ENCODE measurements at places on chromosomes 4 and X. TPM values are rescaled to one million over a fixed set of nuclear protein-coding genes. Genes with fewer than 3 reads are reported as not detected.
A peak's percentile ranks its signal among the peaks of the same experiment; 100 is the strongest.

USP26 gene
- not detected for total RNA-seq

UGT2A1 gene
- total RNA-seq: not detected

SPATA4 gene
- not detected for total RNA-seq

CFAP299 gene
- total RNA-seq: 2.3 TPM

- no peaks in the 10 kb centered on the region for H3K4me1 ChIP-seq
- H3K27ac ChIP-seq: no peak overlapping the region
- DNase-seq: no peak
- no peak overlapping the region for H3K4me3 ChIP-seq
- no peaks in the 10 kb centered on the region for H3K27me3 ChIP-seq
Measured at GRCh38 chrX:135557344-135557743, 36.9 kb downstream of the INTS6L start.

DNA sequence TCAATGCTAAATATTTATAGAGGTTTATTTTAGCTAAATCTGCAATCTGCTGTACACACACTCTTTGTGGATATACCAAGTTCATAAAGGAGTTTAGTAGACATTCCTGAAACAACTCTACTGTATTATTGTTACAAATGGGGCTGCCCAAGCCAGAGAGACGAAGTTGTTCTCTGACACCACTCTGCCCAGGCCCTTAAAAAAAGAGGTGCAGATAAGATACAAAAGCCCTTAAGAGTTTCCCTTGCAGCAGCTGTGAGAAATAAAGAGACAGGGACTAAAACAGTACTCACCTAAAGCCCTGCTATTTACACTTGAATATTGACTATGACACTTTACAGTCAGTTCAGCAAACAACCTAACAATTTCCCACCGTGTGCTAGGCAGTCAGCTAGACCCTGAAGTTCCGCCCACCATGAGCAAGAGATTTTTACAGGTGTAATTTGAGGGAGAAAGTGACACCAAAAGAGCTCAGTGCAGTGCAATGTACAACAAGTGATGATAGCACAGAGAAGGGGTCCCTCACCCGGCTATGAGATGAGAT lies 191.7 kb downstream of the PRDM5 start:
- DNase-seq: no peak
- no peak overlapping the region for H3K4me3 ChIP-seq
- no peaks in the 10 kb centered on the region for H3K36me3 ChIP-seq

DNA sequence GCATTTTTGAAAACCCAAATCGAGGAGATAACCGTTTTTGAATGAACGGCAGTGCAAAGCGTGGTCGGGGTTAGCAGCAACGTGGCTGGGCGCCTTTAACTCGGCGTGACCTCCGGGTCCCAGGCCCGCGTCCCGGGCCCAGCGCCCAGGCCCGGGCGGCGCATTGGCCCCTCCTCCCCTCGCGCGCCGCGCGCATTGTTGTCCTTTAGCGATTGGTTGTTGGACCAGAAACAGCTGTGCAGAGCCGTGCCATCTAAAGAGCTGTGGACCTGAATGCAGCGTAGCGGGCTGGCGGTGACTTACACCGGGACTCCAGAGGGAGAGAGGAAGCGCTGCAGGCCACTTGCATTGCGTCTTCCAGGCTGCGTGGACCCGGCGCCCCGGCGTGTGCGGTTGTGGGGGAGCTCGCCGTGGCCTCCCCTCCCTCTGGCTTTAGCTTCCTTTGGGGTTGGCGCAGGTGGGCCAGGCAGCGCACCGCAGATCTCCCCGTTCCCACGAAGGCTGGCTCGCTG lies at the start of gene STOX2:
TSS of gene STOX2 (plus strand) at position 227 of the 512 bp plus-strand sequence. CDS start 1,484 bp downstream, outside the sequence.
- H3K27me3 ChIP-seq: peaks cover 55% of the 10 kb centered on the region
- no peak within 1 kb of the TSS for H3K27ac ChIP-seq
- DNase-seq: peak; percentile 4
- no peaks in the 10 kb centered on the region for H3K36me3 ChIP-seq
- H3K4me3 ChIP-seq: peak within 1 kb of the TSS; percentile 24

- no peak overlapping the region for H3K4me3 ChIP-seq
- H3K27me3 ChIP-seq: peaks cover 7% of the 10 kb centered on the region
- no peaks in the 10 kb centered on the region for H3K36me3 ChIP-seq
Measured at GRCh38 chr4:74618659-74619058, 173.7 kb downstream of the AREG start.

- H3K36me3 ChIP-seq: no peaks in the 10 kb centered on the region
- H3K4me3 ChIP-seq: no peak overlapping the region
- DNase-seq: no peak
- no peaks in the 10 kb centered on the region for H3K4me1 ChIP-seq
Measured at GRCh38 chr4:40238700-40239548, 42.1 kb downstream of the RHOH start.

GRCh38 chrX:109601486-109601885 lies 23.5 kb downstream of the KCNE5 start:
- H3K36me3 ChIP-seq: no peaks in the 10 kb centered on the region
- H3K4me1 ChIP-seq: no peaks in the 10 kb centered on the region

DNA sequence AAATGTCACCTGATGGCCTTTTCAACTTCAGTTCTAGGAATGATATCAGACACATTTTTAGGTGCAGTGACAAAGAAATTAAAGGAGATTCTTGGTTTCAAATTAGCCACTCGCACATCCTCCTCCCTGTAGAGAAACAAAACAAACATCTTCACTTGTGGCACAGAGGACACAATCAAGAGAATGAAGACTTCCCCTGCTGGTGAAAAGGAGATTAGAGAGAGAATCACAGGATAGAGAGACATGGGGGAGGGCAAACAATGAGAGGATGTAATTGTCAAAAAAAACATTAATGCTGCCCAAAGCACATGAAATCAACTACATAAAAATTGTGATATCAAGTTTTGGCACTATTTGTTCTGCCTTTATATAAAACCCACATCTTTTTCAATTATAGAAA lies 34.5 kb downstream of the ACE2 start:
- H3K36me3 ChIP-seq: no peaks in the 10 kb centered on the region
- no peaks in the 10 kb centered on the region for H3K4me1 ChIP-seq
- DNase-seq: no peak
- H3K27ac ChIP-seq: no peak overlapping the region

- H3K27me3 ChIP-seq: no peaks in the 10 kb centered on the region
- H3K4me1 ChIP-seq: no peaks in the 10 kb centered on the region
- no peak overlapping the region for H3K27ac ChIP-seq
- no peak for DNase-seq
- no peaks in the 10 kb centered on the region for H3K36me3 ChIP-seq
Measured at GRCh38 chr4:112060212-112060611, 85.0 kb upstream of the FAM241A start.

- H3K36me3 ChIP-seq: no peaks in the 10 kb centered on the region
- no peak overlapping the region for H3K4me3 ChIP-seq
- H3K27me3 ChIP-seq: no peaks in the 10 kb centered on the region
- DNase-seq: no peak
- H3K27ac ChIP-seq: no peak overlapping the region
Measured at GRCh38 chr4:40182954-40183353, 13.9 kb upstream of the RHOH start.

DNA sequence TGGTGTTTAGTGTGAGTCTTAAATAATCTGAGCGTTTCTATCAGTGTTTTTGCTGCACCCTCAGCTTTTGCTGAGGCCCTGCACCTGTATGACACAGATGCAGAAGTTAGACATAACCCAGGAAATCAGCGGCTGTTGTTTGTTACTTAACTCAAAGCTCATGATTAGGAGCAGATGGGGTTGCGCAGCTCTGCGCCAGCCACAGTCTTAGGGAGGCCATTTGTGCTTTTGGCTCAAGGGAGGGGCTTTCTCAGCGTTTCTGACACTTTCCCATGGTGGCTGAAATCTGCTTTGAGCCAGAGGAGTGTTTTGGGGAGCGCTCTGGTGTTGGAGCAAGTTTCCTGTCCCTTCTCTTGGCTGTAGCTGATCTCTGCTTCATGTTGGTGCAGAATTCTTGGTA lies 433.8 kb downstream of the NAF1 start:
- no peak overlapping the region for H3K4me3 ChIP-seq
- no peaks in the 10 kb centered on the region for H3K36me3 ChIP-seq
- no peaks in the 10 kb centered on the region for H3K27me3 ChIP-seq
- H3K27ac ChIP-seq: no peak overlapping the region
- peaks cover 4% of the 10 kb centered on the region for H3K4me1 ChIP-seq

GRCh38 chr4:169803413-169803812 lies 45.7 kb upstream of the HPF1 start:
- peaks cover 4% of the 10 kb centered on the region for H3K27me3 ChIP-seq
- no peak overlapping the region for H3K27ac ChIP-seq
- no peak for DNase-seq
- no peaks in the 10 kb centered on the region for H3K36me3 ChIP-seq

- H3K4me1 ChIP-seq: no peaks in the 10 kb centered on the region
- DNase-seq: no peak
- H3K27me3 ChIP-seq: no peaks in the 10 kb centered on the region
Measured at GRCh38 chrX:30751497-30751896, 98.3 kb downstream of the GK start.

DNA sequence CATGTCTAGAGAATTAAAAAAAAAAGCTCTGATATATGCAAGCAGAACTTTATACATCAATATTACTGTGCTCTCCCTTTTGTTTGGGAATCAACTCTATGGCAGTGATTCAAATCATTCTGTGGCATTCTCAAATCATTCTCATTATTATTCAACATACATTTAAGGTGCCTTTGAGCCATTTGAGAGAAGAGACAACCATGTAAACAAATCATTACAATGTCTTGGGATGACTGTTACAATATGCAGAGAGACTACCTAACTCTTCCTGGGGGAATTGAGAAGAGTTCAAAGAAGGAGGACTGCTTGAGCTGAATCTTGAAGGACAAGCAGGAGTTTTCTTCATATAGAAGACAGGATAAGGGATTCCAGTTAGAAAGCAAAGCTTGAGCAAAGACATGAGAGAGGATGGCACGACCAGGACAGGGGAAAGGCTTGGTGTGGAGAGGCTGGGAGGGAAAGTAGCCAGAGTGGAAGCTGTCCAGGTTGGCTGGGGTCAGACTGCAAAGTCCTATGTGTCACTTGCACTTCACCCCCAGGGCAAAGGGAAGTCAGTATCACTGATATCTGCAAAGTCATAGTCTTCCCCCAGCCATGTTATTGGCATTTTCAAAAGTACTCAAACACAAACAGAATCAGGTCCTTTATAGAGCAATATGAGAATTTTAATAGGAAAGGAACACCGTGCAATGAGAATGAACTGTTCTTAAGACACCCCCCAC lies 9.0 kb downstream of the SEC24D start:
- no peak overlapping the region for H3K4me3 ChIP-seq
- H3K36me3 ChIP-seq: peaks cover 91% of the 10 kb centered on the region
- H3K4me1 ChIP-seq: no peaks in the 10 kb centered on the region
- no peaks in the 10 kb centered on the region for H3K27me3 ChIP-seq
- H3K27ac ChIP-seq: no peak overlapping the region

- peak; percentile 51 for DNase-seq
- H3K36me3 ChIP-seq: 0 out of 2 replicates have a peak, but pooled peaks cover 4% of the 10 kb centered on the region
- H3K27ac ChIP-seq: peak overlapping the region; percentile 68
- H3K27me3 ChIP-seq: no peaks in the 10 kb centered on the region
- no peak overlapping the region for H3K4me3 ChIP-seq
Measured at GRCh38 chr4:38948551-38948950, 80.9 kb downstream of the FAM114A1 start.

GRCh38 chrX:15055146-15055930 lies 182.1 kb downstream of the MOSPD2 start:
- H3K4me1 ChIP-seq: no peaks in the 10 kb centered on the region
- no peaks in the 10 kb centered on the region for H3K36me3 ChIP-seq
- H3K4me3 ChIP-seq: no peak overlapping the region
- H3K27ac ChIP-seq: no peak overlapping the region
- no peak for DNase-seq

All from SJSA1 (cell line).